ENCODE measurements at places on chromosomes 16 and 17.
A peak's percentile ranks its signal among the peaks of the same experiment; 100 is the strongest.

DNA sequence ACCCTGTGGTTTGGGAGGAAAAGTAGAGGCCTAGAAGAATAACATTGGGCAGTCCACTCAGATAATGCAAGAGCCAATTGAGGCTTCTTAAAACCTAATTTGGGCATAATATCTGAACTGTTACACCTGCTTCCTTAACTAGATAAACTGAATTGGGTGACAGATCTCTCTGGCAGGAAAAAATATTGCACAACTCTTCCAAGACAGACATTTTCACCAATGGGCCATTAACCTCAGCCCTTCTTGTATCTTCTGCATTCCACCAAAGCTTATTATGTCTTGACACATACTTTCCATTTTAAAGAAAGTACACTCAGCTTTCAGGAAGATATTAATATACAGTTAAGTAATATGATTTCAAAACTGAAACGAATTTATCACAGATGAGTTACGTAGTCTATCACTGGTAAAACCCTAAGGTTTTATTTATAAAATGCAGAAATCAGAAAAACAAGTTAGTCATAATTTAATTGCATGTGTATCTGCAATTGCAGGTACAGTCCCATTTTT lies 79.9 kb upstream of the MON1B start:
- DNase-seq: no peak

DNA sequence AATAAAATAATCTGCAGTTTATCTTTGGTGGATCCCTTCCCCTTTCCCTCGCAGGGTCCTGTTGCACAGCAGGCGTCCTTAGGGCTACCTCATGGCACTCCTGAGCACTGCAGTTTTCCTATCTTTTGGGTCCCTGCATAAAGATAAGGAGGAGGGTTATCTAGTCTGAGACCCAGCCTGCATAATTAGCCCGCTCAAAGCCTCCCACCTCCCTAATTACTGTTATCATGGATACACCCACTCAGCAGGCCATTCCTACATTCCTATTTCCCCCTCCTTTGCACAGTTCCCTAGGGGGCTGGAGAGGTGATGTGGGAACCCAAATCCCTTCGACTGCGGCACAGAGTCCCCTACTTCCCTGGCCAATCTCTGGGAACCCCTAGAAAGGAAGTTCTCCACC lies 5.1 kb upstream of the CLUH start:
- DNase-seq: no peak

- no peak for DNase-seq
Measured at GRCh38 chr16:12985516-12985915, 84.1 kb downstream of the SHISA9 start.

- DNase-seq: peak; percentile 42
Measured at GRCh38 chr16:4381072-4381934, 9.7 kb downstream of the VASN start.

- DNase-seq: no peak
Measured at GRCh38 chr17:66633317-66633965, 201.5 kb upstream of the CACNG5 start.

DNA sequence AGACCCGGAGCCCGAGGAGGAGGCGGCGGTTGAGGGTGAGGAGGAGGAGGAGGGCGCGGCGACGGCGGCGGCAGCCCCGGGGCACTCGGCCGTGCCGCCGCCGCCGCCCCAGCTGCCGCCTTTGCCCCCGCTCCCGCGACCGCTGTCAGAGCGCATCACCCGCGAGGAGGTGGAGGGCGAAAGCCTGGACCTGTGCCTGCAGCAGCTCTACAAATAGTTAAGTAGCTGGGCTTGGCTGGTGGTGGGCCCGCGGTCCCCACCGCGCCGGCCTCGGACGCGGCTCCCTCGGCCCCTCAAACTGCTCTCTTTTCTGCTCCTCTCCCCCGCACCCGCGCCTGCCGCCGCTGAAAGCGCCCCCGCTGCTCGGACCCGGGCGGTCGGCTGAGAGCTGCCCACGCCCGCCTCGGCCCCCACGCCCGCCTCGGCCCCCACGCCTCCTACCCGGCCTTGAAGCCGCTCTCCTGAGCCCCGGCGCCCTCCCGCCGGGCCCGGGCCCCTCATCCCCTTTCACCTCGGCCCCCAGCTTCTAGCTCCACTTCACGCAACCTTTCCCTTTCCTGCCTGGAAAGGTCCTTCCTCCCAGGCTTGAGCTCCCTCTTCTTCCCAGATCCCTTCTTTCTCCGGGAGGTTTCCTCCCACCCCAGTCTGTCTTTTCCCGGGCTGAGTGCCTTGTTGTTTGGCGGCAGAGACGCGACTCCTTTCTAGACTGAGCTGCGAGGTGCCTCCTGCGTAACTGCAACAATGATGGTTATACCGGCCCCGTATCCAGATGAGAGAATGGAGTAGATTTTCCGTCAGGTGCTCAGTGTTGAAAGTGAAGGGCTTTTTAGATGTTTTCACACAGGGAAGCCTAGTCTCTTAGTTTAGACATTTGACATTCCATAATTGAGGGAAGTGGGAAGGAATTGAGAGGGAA lies 850 bp downstream of the PPM1E start:
- DNase-seq: no peak

DNA sequence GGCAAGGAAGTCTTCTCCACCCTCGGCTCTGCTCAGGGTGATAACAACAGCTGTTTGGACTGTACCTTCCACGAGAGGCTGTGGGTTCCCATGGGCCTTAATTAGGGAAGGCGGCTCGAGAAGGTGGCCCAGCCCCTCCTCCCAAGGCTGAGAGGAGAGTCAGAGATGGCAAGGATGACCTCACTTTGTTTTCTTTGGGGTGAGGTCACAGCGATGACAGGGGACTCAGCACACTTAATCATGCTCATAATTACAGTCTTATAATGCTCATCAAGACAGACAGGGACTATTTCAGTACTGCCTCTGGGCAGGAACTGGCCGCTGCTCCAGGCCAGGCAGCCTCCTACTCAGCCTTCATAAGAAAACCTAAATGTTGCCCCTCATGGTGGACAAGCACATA lies 19.7 kb downstream of the WFDC1 start:
- no peak for DNase-seq

DNA sequence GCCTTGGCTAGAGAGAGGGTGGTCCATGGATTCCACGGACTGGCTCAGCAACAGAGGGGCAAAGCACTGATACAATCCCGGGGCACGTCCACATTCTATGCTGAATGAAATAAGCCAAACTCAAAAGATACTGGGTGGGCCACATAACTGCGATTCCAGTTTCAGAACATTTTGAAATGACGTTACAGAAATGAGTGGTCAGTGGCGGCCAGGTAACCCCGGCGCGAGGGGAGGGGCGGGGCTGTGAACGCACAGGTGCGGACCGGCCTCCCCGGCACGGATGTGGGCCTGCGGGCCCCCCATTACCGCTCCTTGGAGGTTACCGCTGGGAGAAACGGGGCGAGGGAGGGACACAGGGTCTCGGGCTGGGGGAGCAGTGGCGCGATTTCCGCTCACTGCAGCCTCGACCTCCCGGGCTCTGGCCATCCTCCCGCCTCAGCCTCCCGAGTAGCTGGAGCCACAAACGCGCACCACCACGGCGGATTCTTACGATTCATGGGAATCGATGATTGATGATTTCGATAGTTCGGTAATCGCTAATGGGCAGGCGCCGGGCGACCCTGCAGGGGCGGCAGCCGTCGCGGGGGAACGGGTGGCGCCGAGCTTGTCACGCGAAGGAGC lies 559 bp downstream of the MVD start:
- DNase-seq: no peak

GRCh38 chr17:72244956-72245355 lies 124.1 kb downstream of the SOX9 start:
- DNase-seq: no peak

DNA sequence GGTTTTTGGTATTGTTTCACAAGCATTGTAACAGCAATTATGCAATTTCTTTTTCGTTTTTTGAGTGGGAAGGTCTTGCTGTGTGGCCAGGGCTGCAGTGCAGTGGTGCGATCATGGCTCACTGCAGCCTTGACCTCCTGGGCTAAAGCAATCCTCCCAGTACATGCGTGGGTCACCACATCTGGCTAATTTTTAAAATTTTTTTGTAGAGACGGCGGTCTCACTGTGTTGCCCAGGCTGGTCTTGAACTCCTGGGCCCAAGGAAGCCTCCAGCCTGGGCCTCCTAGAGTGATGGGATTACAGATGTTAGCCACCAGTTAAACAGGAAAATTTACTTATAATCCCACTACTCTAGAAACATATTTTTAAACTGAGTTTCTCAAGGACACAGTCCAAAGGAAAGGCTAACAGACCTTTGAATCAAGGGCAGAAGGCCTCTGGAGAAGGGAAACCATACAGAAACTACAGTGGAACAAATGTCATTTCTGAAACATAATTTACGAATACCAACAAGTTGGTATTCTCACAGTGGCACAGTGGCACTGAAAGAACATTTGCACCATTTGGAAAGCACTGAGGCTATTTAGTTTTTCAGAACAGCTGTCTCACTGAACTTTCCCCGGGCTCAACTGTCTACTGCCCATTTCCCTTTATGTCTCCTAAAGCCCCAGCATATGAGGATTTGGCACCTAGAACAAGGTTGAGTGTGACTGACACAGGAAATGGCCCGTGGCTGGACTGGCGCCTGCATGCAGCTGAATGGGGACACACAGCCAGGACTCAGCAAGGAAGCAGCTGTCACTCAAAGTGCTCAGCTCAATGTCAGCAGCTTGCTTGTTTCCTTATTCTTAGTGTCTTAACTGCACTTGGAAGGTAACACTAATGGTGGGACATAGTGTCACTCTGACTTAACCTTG lies 2.8 kb upstream of the PRKAR1A start:
- DNase-seq: peak; percentile 42

DNA sequence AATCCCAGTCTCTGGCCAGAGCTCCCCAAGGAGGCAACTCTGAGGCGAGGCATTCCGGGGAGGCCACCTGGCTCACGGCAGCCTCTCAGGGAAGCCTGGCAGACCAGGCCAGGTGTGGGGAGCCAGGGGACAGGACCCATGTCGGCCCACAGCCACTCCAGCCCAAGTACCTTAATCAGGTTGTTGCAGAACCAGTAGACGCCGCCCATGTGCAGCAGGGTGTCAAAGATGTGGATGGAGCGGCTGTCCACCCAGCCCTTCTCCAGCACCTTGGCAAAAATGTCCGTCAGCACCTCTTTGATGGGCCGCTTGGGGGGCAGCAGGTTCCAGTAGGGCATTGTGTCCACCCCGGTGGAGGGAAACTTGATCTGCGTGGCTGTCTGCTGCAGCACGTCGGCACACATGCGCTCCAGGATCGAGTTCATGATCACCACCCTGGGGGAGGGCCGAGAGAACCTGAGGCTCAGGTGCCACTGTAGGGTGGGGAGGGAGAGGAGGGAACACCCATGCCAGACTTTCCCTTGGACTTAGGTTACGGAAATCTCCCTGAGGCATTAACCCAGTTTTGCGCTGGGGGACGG lies 7.8 kb downstream of the CSF3 start:
- no peak for DNase-seq

DNA sequence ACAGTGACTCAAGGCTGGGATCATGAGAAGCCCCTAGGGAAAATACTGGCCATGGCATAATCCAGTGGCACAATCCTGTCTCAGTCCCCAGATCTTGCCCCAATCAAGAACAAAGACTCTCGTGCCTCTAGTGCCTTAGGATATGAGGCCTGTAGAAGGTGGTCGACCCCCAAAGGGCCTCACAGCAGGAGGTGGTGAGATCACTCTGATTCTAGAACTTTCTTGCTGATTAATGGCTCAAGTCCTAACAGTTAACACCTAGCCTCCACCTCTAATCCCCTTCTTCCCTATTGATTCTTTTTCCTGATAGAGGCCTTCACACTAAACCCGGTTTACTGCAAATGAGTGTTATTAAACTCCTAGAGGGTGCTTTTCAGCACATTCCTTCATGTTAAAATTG lies 176.8 kb downstream of the CCDC182 start:
- peak; percentile 42 for DNase-seq

DNA sequence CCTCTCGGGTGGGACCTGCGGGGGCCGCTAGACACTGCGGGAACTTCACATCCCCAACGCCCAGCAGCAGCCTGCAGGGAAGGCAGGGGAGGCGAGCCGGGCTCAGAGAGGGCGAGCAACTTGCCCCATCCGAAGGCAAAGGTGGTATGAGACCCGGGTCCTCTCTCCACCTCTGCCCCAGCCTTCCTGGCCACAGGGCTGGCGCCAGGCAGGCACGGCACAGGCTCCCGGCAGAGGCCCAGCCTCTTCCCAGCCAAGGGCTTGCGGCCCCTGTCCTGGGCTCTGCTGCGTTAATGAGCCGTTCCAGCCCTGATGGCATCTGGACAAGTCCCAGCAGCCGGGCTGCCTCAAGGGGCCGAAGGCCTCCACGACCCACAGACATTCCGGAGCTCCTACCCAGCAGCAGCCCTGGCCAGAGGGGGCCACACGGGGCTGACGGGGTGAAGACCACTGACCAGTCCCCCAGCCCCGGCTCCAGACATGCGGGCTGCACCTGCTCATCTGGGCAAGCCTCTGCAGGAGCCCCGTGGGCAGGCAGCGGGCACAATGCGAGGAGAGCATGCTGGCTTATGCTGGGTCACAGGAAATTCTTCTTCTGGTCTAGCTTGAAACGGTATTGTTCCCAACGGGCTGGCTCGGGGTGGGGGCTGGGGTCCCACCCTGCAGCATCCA lies 1.2 kb upstream of the HS3ST6 start:
- DNase-seq: no peak

DNA sequence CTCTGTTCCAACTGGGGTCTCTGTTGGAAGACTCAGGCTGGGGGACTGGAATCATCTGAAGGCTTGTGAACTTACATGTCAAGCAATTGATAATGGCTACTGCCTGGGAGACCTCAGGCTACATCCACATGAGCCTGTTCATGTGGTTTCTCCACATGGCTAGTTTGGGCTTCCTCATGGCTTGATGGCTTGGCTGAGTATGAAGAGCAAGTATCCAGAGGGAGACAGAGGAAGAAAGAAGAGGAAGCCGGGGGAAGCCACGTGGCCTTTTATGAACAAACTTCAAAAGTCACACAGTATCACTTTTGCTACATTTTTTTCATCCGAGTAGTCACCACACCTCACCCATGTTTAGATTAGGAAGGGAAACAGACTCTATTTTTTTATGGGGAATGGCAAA lies 158.9 kb downstream of the TRIM37 start:
- DNase-seq: no peak

DNA sequence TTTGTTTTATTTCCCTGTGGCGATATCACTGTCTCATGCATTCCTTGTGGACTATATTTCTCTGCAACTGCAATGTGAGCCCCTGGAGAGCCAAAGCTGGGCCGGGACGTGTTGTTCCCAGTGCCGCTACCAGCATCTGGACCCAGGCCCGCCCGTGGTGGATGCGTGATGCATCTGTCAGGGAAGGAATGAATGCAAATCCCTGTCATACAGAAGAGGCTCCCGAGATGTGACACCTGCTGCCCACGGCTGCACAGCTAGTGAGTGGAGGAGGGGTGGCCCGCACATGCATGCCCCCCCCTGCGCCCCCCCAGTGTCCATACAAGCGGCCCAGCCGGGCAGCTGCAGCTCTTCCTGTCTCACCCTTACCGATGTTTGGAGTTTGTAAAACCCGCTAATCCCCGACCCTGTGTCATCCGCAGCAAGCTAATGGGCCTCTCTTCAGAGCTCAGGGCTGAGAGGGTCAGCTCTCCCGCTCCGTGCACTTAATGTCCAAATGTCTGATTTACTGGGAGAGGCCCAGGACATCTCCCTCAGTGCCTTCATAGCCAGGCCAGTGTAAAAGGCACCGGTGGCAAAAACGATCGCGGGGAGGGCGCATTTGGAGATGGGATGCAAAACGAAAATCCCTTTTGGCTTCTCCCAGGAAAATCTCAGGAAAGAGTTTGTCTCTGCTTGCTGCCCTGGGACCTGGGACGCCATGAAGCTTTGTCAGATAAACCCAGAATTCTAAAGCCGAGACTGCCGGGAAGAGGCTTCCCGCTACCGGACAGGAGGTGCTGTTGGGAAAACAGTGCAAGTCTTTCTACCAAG lies 91.8 kb downstream of the FOXL1 start:
- DNase-seq: no peak

- DNase-seq: no peak
Measured at GRCh38 chr16:53775821-53776431, 72.0 kb downstream of the FTO start.

All from substantia nigra (tissue), 51 donors.